Fibroblast of skin of back (primary cell): ENCODE measurements at places on chromosomes 1 and 21.

DNA sequence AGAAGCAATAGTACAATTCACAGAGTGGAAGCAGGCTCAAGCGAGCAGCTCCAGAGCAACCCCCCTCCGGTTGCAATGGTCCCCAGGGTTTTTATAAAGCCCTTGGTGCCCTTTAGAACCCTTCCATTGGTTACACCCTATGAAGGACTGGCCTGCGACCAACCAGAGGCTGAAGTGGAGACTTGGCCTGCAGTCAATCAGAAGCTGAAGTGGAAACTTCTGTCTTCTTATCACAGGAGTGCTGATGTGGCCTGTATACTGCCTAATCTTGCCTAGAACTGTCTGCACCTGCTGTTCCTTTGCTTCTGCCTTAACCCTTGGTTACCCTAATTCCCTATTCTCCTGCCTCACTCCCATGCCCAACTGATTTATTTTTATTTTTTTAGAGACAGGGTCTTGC lies 15.4 kb upstream of the FRRS1 start:
- DNase-seq = no peak

GRCh38 chr1:148160343-148161052 lies 8.4 kb upstream of the NBPF11 start:
- no peak for DNase-seq

- no peak for DNase-seq
These were observed 24.7 kb upstream of the SLC44A3 start for GRCh38 chr1:94795434-94795833.

DNA sequence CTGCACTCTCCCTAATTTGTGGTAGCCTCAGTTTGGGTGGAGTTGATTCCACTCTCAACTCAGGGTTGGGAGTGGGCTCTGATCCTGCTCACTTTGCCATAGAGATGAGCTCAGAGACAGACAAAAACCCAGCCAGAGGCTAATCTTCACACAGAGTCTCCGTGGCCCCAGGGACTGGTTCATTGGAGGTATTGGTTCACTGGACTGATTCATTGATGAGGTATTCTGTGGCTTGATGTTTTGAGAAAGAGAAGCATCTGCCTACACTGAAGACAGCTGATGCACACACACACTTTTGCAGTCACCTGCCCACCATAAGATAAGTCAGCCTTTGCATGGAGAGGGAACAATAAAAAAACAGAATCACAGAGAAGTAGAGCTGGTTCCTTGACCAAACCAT lies 183.8 kb downstream of the AJAP1 start:
- DNase-seq = no peak

GRCh38 chr1:7069931-7070330 lies 284.7 kb downstream of the CAMTA1 start:
- no peak for DNase-seq

GRCh38 chr1:231527586-231528171 lies 790 bp upstream of the TSNAX start:
- DNase-seq = no peak

GRCh38 chr1:94648225-94649007 lies 106.9 kb upstream of the F3 start:
- DNase-seq = peak; percentile 75

- DNase-seq = peak; percentile 18
These were observed 674 bp downstream of the CEP350 start for GRCh38 chr1:179955287-179955680.
